ENCODE measurements at places on chromosomes 7 and 10.

- DNase-seq, result no peak
Observed at GRCh38 chr7:157678501-157678900, 341.7 kb downstream of the DNAJB6 start.

DNA sequence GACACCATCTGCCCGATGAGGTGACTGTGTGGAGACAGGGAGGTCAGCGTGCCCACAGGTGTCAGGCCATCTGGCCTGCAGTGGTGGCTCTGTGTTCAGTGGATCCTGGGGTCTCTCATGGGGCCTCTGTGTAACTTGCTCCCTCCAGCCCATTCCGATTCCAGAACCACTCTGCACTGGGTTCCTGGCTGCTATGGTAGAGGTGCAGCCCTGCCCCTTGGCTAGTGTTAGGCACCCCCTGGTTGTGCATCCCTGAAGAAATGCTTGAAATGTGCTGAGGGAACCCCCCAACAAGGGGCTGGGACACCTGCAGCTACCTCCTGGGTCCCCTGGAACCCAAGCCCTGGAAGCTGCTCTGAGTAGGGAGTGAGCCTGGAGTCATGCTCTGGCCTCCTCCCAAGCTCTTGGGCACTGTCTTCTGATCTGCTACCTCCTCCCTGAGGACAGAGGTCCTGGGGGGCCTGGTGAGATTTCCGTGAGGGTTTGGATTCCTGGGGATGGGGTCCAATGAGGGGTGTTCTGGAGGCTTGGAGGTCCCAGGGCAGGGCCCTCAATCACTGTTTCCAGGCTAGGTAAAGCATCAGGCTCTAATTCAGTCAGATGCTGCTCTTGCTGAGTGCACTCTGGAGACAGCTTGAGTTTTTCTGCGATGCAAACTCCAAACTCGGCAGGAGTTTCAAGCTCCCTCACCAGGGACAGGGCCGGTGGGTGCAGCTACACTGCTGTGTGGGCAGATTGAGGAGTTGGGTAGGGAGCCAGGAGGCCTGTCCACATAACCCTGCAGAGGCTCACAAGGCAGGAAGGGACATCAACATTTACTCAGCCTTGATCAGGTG lies 27.7 kb downstream of the RAMP3 start:
- DNase-seq, result no peak

DNA sequence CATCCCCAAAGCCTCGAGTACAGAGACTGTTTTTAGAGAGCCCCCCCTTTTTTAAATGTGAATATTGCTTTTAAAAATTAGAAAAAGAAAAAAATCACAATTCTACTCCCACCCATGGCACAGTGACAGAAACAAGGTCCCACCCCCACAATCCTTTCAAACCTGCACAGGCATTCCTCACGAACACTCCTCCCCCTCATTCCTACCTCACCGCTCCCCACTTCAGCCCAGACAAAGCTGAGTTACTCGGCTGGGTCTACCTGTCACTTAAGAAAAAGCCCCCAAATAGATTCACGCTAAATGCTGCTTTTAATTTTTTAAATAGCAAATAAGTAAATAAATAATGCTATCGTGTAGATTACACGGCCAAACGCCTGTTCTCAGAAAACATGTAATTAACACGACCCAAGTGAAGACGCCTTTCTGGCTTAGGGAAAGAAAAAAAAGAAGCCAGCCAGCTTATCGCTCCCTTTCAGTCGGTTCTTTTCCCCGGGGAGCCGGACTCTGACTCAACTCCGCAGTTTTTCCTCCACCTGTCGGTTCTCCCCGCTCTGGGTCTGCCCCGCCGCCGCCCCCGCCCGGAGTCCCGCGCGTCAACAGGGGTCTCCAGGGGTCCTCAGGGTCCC lies 739 bp downstream of the MPP7 start:
- no peak for DNase-seq

- no peak for DNase-seq
Observed at GRCh38 chr7:152618427-152618826, 57.5 kb downstream of the XRCC2 start.

- no peak for DNase-seq
Observed at GRCh38 chr7:137916980-137917645, 70.3 kb upstream of the DGKI start.

- DNase-seq, result peak; percentile 55
Observed at GRCh38 chr10:58266826-58267712, 625 bp downstream of the IPMK start.

- no peak for DNase-seq
Observed at GRCh38 chr7:119825091-119825655, 447.8 kb upstream of the KCND2 start.

DNA sequence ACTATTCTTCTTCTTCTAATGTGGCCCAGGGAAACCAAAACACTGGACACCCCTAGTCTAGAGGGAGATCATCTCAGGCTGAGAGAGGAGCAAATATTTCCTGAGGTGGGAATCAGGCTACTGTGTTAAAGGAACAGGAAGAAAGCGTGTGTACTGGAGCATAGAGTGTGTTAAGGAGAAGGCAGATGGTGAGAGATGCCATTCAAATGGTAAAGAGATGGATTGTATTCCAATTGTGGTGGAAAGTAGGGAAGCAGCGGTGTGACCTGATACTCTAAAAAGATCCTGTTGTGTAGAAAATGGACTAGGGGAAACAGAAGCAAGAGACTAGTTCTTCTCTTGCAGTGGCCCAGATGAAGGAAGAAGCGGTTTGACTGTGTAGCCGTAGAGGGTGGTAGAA lies 31.2 kb downstream of the RAB18 start:
- DNase-seq, result no peak

DNA sequence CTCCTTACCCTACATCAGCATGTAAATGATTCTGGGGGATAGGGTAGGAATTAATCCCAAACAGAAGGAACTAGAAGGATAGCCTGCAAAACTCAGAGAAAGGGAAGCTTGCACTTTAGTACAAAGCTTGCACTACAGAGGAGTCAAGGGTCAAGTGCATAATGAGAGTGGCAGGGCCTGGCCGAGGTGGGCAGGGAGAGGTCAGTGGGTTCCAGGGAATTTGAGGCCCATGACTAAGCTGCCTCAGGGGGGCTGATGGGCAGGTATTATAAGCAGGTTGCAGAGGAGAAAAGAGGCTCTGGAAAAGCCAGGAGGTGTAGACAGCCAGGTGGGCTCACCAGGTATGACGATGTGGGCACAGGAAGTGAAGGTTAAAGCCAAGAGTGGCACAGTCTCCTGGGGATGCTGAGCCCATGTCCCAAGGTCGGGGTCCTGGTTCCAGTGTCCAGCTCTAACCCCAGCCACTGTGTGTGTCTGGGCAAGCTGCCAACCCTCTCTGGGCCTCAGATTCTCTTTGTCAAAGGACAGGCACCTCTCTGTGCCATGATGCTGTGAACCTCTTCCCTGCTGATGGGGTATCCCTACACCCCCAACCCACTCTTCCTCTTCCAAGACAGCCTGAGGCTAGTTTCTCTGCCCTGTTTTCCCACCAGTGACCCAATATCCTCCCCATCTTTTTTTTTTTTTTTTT lies 32.0 kb upstream of the ELN start:
- DNase-seq, result no peak

DNA sequence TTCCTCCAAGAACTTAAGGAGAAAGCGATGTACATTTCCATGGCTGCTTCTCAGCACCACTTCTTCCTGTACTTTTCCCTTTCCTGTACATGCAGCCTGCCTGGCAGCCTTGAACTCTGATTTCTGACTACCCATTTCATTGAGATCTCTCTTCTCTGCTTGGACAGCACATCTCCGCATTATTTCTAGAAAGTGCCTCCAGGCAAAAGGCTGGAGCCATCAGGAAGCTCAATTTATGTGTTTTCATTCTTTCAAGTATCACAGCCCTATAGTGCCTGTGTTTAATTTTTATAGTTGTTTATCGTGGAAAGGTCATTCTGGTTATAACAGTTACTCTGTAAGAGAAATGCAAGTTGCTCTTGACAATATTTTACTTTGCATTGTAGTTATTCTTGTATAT lies 688.0 kb upstream of the ANKRD30A start:
- DNase-seq, result no peak

DNA sequence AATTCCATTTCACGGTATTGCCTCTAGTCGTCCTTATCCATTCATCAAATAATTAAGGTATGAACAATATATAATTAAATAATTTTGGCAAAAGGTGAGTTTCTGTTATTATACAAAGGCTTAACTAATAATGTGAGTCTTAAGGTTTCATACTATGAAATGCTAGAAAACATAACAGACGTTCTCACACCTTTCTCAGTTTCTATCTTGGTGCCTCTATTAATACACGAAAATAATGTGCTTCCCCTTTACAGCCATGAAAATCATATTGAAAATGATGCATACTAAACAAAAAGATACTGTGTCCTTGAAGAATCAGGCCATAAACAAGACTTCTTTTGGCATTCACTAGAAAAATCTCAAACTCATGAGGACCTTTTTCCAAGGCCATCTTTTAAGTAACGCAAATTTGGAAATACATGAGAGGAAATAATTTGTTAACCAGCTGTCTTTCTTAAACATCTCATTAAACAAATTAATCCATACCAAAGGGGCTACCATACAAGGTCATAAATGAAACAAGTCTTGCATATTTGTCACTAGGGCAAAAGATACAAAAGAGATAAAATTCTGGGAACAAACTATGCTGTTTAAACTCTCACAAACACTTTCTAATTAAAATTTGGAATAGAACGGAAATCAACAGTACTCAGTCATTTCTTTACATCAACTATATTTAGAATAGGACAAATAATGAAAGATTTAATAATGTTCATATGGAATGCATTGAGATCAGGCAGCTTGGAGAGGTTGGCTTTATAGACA lies 53.9 kb upstream of the CAV2 start:
- DNase-seq, result no peak

DNA sequence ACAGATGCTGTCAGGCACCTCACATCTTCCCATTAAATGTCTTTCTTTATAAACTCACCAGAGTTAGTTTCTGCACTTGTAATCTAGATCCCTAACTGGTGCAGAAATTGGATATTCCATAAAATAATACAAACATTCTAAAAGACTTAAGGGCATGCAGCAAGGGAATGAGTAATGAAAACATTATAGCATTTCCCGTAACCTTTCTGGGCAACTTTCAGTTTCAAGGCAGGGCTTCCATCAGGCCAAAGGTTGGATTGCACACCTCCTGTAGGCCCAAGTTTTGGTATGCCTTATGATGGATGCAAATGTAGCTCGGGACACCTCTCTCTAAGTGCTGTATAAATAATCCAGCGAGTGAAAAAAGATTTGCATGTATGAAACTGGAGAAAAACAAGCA lies 129.9 kb upstream of the LYZL2 start:
- DNase-seq, result no peak

DNA sequence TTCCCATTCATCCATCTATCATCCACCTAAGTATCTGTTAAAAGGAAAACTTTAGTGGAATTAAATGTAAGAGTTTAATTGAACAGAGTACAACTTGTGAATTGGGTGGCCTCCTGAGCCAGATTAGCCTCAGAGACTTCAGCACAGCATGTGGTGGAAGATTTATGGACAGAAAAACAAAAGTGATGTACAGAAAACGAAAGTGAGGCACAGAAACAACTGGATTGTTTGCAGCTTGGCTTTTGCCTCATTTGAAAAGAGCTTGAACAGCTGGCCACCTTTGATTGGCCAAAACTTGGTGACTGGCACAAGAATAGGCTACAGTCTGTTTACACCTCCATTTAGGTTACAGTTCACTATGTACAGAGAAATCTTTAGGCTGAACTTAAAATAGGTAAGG lies 1463.4 kb upstream of the CELF2 start:
- no peak for DNase-seq

- no peak for DNase-seq
Observed at GRCh38 chr7:47180516-47180826, 401.4 kb downstream of the TNS3 start.

- DNase-seq, result no peak
Observed at GRCh38 chr7:142327628-142328405, 70.0 kb upstream of the PRSS58 start.

DNA sequence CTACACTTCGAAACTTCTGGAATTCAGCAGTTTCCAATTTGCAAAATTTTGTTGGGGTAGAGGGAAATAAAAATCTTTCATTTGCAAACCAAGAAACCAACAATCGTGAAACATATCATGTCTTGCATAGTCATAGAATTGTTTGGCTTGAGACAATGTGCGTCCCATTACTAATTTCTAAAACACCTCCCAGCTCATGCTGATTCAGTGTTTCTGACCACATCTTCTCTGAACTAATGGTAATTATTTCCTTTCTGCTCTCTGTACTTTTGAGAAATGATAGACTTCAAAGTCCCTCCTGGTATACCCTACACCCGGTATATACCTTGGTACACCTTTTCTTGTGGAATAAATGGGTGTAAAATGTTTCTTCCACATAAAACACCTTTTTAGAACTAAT lies 41.8 kb upstream of the TSPAN13 start:
- peak; percentile 47 for DNase-seq

DNA sequence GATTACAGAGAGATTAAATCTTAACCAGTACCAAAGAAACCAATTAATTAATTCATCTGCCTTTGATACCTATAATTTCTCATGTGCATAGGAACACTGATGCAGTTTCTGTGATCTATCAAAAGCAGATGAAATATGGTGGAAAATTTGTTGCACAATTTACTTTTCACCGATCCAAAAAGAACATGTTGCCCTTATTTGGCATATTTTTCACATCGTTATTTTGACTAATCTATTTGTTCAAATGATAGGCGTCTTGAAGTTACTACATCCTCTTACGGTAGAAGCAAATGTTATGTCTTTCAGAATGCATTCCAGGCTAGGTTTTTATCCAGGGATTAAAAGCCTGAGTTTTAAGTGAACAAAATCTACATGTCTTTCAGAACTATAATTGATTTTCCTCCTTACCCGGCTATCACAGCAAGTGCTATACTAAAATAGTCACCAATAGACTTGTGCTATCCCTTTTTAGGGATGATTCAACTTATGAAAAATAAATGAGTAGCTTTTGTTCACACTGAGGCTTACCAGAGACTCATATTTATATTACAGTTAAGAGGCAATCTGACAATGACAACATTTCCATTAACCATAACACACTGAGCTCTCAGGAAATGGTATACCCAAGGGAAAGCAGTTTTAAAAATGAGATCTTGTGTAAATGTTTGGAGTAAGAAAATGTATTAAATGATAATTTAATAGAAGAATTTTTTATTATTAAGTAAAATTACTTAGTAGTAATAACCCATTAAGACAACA lies 16.8 kb upstream of the TES start:
- DNase-seq, result no peak

DNA sequence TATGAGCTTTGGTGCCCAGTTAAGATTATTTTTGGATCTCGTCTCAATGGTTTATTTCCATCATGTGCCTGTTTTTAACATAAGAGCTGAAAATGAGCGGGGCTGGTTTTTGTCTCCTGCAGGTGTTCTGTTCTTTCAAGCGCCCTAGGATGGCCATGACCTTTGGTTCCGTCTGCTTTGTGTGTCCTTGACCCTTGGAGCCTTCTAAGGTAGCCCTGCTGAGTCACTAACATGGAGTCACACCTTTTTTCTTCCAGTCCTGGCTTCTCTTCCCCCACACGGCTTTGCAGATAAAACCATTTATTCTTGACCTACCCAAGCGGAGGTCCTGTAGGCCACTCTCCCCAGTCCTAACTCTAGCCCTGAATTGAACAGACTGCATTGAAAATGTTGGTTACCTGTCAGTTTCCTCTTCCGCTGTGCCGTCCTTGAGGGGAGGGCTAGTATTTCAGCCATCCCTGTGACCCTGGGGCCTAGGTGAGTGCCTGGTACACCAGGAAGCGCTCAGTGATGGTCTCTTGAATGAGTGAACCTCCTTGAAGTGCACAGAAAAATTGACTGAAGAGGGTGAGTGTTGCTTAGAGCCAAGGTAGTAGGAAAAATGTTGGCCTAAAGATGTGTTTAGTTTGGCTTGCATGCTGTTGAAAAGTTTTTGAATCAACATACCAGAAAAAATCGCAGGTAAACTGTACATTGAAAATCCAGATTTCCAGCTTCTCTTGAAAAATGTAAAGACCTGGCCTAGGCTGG lies 48.0 kb downstream of the CAMK1D start:
- DNase-seq, result no peak

- no peak for DNase-seq
Observed at GRCh38 chr10:50561816-50562215, 61.9 kb downstream of the SGMS1 start.
